ENCODE measurements at places on chromosomes 11 and 22. TPM values are rescaled to one million over a fixed set of nuclear protein-coding genes. Genes with fewer than 3 reads are reported as not detected.
A peak's percentile ranks its signal among the peaks of the same experiment; 100 is the strongest.

DNA sequence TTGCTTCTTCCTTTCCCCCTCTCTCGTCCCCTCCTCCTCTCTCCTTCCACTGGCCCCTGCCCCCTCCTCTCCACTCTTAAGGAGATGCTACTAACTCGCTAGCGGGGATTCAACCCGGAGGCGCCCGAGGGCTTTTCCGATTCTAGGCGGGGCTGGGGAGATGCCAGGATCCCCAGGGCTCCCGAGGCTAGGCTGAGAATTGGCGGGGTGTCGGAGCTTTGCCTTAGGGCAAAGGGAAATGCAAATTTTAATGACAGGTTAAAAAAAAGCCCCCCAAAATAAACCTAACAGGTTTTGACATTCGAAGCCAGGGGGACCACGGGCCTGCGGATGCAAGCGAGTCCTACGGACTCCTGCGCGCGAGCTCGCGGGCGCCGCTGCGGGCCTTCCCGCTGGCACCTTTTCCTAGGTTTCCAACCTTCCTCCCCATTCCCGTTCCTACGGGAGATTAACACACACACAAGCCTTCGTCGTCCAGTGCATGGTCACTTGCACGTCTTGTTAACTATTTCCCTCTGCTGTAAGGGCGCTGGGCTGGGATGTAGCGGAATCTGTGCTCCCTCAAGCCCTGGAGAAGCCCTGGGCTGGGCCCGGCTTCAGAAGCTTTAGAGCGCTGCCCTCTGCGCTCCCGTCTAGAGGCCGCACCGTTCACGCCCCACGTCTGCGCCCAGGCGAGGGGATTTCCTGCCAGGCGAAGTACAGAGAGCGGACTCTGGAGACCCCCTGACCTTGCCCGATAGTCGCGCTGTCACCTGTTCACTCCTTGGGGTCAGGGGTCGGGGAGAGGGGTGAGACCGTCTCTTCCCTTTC lies 729 bp upstream of the ALX4 start:
- H3K27me3 ChIP-seq: peaks cover 93% of the 10 kb centered on the region
- no peak for DNase-seq
- peaks cover 19% of the 10 kb centered on the region for H3K4me1 ChIP-seq
- H3K36me3 ChIP-seq: peaks cover 5% of the 10 kb centered on the region

- H3K27me3 ChIP-seq: peaks cover 1% of the 10 kb centered on the region
- no peaks in the 10 kb centered on the region for H3K36me3 ChIP-seq
- no peaks in the 10 kb centered on the region for H3K4me1 ChIP-seq
These were observed 89.7 kb upstream of the CARD18 start for GRCh38 chr11:105229257-105229656.

- no peak overlapping the region for H3K27ac ChIP-seq
- H3K27me3 ChIP-seq: no peaks in the 10 kb centered on the region
- H3K4me1 ChIP-seq: peaks cover 7% of the 10 kb centered on the region
- peaks cover 7% of the 10 kb centered on the region for H3K36me3 ChIP-seq
These were observed 295.6 kb downstream of the TBC1D22A start for GRCh38 chr22:47057916-47058585.

DNA sequence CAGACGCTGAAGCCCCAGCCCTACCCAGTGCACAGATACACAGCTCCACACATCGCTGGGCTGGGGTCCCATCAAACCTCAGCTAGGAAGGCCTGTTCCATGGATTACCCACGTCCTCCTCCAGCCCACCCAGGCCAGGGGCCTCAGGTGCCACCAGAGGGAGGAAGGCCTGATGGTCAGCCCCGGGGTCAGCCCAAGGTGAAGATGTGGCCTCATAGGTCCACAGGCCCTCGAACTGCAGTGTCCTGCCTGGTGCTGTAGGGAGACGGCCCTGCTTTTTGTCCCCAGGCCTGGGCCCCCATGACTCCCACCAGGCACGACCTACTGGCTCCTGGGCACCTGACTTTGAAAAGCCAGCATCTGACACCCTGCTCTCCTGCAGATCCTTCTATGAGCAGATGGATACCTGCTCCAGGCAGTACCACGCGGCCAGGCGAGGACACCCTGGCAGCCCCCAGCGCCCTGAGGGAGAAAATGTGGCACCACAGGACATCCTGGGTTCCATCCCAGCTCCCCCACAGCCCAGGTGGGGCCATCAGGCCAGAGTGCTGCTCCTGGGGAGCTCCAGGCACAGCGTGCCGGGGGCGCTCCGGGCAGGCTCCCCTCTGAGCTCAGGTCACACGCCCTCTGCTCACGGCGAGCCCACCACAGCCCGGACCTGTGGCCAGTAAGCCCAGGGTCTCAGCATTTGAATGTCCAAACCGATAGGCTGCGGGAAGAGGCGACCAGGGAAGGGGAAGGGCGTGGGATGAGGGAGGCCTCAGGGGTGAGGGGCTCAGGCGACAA lies 15.8 kb upstream of the MOB2 start:
- peaks cover 10% of the 10 kb centered on the region for H3K4me1 ChIP-seq
- no peak overlapping the region for H3K27ac ChIP-seq
- no peak overlapping the region for H3K4me3 ChIP-seq

DNA sequence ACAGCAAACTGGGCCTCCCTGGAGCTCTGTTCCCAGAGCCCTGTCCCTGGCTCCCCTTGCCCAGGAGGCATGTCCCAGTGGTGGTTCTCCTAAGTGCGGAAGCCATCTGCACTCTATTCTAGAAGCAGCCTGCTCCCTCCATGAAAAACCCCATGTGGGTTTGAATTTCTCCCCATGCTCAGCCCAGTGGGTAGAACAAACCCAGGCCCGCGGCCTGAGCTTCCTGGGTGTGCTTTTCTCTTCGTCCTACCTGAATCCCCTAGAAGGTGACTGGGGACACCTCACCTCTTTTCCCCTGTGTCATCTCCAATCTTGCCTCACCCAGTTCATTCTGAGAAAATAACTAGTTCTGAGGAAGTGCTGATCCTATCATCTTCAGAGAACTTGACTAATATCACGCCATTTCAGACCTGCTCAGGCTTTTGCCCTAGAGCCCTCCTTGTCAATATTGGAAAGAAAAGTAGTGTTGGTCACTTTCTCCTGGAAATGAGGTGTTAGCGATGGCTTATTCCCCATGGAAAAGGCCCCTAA lies 15.9 kb downstream of the IL10RA start:
- peaks cover 45% of the 10 kb centered on the region for H3K36me3 ChIP-seq
- H3K4me1 ChIP-seq: peaks cover 92% of the 10 kb centered on the region
- peak overlapping the region; percentile 98 for H3K27ac ChIP-seq
- H3K27me3 ChIP-seq: no peaks in the 10 kb centered on the region

GRCh38 chr22:21446827-21447690 lies 20.1 kb upstream of the TMEM191C start:
- no peak overlapping the region for H3K27ac ChIP-seq
- H3K36me3 ChIP-seq: no peaks in the 10 kb centered on the region
- DNase-seq: no peak
- no peaks in the 10 kb centered on the region for H3K27me3 ChIP-seq
- no peaks in the 10 kb centered on the region for H3K4me1 ChIP-seq
- no peak overlapping the region for H3K4me3 ChIP-seq

The SLC35F2 gene
- 38.0 TPM for total RNA-seq

DNA sequence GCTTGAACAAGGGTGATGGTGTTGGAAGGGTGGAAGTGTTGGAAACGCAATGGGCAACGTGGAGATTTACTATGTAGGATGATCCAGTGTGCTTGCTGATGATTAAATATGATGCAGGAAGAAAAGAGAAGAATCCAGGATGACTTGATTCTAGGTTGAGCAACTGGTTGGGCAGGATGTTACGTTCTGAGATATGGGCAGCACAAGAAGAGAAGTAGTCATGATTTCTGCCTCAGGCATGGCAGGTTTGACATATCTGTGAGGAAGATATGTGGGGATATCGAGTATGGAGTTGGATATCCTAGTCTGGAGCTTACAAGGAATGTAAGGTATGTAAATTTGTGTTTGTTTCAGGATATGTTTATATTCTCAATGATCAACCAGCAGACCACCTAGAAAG lies 1.9 kb downstream of the OR52K1 start:
- H3K36me3 ChIP-seq: no peaks in the 10 kb centered on the region
- H3K27me3 ChIP-seq: peaks cover 3% of the 10 kb centered on the region

- no peaks in the 10 kb centered on the region for H3K4me1 ChIP-seq
- H3K36me3 ChIP-seq: peaks cover 1% of the 10 kb centered on the region
- no peaks in the 10 kb centered on the region for H3K27me3 ChIP-seq
- DNase-seq: no peak
These were observed 990.9 kb downstream of the BRD1 start for GRCh38 chr22:48836673-48837340.

DNA sequence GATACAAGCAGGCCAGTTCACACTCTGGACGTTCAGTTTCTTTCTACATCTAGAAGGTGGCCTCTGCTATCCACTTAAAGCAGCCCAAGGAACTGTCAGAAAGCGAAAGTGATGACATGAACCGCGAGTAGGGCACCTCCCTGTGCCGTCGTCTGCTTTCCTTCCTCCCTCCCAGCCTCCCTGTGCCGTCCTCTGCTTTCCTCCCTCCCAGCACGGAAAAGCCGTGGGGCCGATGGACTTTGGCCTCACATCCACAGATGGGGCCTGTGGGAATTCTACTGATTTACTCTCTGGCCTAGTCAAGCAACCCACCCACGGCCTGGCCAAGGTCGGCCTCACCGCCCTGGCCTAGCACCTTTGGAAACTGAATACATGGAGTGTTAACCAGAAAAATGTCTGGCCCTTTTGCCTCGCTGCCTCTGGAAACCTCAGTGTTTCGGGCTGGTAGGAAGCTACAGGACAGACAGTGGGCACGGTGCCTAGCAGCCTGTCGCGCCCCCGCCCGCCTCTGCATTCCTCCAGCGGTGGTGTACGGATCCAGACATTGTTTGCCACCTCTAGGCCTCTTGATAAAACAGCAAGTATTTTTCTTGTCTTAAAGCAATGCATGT lies 14.2 kb downstream of the PEX26 start:
- no peak overlapping the region for H3K4me3 ChIP-seq
- peak overlapping the region; percentile 34 for H3K27ac ChIP-seq
- peaks cover 31% of the 10 kb centered on the region for H3K4me1 ChIP-seq

The TKFC gene
- 78.2 TPM for total RNA-seq

GRCh38 chr22:46976598-46976997 lies 214.1 kb downstream of the TBC1D22A start:
- no peak for DNase-seq
- H3K36me3 ChIP-seq: peaks cover 14% of the 10 kb centered on the region
- no peak overlapping the region for H3K4me3 ChIP-seq
- no peak overlapping the region for H3K27ac ChIP-seq
- H3K27me3 ChIP-seq: no peaks in the 10 kb centered on the region
- H3K4me1 ChIP-seq: no peaks in the 10 kb centered on the region

DNA sequence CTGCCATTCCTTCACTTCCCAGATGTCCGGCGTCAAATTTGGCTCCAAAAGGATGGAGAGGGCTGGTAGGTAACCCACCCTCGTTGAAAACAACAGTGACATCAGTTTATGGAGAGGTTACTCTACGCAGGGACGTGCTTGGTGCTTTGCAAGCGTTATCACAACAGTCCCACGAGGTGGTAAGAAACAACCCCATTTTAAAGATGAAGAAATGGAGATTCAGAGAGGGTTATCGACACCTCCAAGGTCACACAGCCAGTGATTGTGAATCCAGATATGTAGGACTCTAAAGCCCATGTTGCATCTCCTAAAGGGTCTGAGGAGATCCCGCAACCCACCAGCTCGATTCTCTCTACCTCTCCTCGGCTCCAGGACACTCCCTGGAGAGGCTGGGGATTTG lies 773 bp downstream of the MIAT start:
- peaks cover 39% of the 10 kb centered on the region for H3K4me1 ChIP-seq
- peaks cover 16% of the 10 kb centered on the region for H3K27me3 ChIP-seq
- H3K36me3 ChIP-seq: peaks cover 12% of the 10 kb centered on the region
- peak overlapping the region; percentile 95 for H3K4me3 ChIP-seq

The KRTAP5-1 gene
- not detected for total RNA-seq

DNA sequence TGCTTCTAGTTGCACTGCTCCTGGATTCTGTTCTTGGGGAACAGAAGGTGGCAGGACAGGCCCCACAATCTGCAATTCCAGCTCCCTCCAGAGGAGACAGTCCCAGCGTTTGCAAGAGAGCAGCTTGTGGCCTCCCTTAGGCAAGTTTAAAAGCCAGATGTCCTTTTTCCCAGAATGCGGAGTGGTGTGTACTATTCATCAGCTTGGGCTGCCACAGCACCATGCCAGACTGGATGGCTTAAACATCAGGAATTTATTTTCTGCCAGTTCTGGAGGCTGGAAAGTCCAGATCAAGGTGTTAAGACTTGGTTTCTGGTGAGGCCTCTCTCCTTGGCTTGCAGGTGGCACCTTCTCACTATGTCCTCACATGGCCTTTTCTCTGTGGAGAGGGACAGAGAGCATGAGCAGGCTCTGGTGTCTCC lies 11.7 kb downstream of the MIAT start:
- H3K27ac ChIP-seq: peak overlapping the region; percentile 70
- no peak overlapping the region for H3K4me3 ChIP-seq
- peaks cover 26% of the 10 kb centered on the region for H3K36me3 ChIP-seq
- peaks cover 77% of the 10 kb centered on the region for H3K4me1 ChIP-seq
- no peak for DNase-seq

DNA sequence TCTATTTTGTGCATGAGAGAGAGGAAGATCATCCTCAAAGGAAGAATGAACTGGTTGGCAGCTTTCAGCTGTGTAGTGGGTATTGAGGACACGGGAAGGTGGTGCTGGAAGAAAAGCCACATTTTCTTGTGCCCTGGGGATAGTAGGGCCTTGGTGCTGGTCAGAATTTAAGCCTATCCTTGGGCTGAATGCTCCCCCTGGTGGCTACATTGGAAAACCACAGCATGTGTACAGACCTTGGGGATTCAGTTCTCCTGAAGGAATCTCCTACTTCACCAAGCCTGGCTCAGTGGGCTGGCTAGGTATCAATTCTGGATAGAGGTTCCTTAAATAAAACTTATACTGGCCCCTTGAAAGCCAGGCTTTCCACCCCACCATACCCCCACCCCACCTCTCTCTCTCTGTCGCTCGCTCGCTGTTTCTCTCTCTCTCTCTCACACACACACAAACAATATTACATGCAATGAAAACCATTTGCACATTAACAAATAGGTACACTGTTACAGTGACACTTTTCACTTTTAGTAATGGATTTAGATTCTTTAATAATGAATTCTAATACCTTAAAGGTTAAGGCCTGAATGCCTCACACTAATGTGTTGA lies 2.8 kb upstream of the OR51M1 start:
- DNase-seq: peak; percentile 2
- H3K36me3 ChIP-seq: no peaks in the 10 kb centered on the region
- H3K27ac ChIP-seq: no peak overlapping the region
- H3K4me3 ChIP-seq: no peak overlapping the region
- H3K4me1 ChIP-seq: no peaks in the 10 kb centered on the region

DNA sequence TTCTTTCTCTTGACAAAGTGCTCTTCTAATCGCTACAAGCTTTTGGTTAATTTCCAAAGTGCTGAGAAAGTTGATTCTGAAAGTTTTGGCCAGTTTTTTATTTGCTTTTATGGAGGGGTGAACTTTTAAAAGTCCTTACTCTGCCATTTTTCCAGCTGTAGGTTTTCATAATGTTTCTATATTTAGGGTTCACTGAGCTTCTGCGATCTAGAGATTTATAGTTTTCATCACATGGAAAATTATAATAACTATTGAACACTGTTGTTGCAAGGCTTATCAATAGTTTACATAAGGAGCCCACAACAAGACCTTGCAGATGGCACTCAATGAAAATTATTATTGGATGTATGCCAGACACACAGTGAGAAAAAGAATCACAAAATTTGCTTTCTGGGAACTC lies 55.1 kb downstream of the DLG2 start:
- DNase-seq: no peak
- H3K27me3 ChIP-seq: peaks cover 4% of the 10 kb centered on the region
- H3K27ac ChIP-seq: no peak overlapping the region
- H3K4me1 ChIP-seq: peaks cover 6% of the 10 kb centered on the region
- no peaks in the 10 kb centered on the region for H3K36me3 ChIP-seq
- H3K4me3 ChIP-seq: no peak overlapping the region

GRCh38 chr11:117511483-117511930 lies 183.9 kb downstream of the CEP164 start:
- peaks cover 2% of the 10 kb centered on the region for H3K27me3 ChIP-seq
- H3K27ac ChIP-seq: no peak overlapping the region
- H3K36me3 ChIP-seq: no peaks in the 10 kb centered on the region
- DNase-seq: no peak
